ENCODE measurements at places on chromosomes 5 and 9.

GRCh38 chr9:128494108-128494745, 10.3 kb upstream of the GLE1 start:
- H3K27me3 ChIP-seq: no peaks in the 10 kb centered on the region
- H3K36me3 ChIP-seq: peaks cover 4% of the 10 kb centered on the region
- DNase-seq: peak; percentile 21
- H3K4me3 ChIP-seq: no peak overlapping the region
- no peak overlapping the region for H3K27ac ChIP-seq

DNA sequence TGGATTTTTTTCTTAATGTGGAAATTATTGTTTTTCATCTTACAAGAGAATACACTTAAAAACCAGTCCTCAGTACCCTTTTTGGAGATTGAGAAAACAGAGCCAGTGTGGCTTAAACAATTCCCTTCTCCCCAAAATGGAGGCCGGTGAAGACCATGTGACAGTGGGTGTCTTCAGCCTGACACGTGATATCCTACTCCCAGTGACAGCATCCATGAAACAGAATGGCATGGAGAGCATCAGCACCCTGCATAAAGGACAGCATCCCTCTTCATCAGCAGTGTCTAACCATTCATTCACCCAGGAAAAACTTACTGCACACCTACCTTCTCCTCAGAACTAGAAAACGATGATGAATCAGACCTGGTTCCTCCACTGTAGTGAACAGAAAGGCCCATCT, 103.4 kb upstream of the RAI14 start:
- H3K36me3 ChIP-seq: no peaks in the 10 kb centered on the region
- H3K27ac ChIP-seq: no peak overlapping the region
- no peak for DNase-seq
- peaks cover 8% of the 10 kb centered on the region for H3K4me1 ChIP-seq
- no peak overlapping the region for H3K4me3 ChIP-seq
- H3K27me3 ChIP-seq: no peaks in the 10 kb centered on the region

DNA sequence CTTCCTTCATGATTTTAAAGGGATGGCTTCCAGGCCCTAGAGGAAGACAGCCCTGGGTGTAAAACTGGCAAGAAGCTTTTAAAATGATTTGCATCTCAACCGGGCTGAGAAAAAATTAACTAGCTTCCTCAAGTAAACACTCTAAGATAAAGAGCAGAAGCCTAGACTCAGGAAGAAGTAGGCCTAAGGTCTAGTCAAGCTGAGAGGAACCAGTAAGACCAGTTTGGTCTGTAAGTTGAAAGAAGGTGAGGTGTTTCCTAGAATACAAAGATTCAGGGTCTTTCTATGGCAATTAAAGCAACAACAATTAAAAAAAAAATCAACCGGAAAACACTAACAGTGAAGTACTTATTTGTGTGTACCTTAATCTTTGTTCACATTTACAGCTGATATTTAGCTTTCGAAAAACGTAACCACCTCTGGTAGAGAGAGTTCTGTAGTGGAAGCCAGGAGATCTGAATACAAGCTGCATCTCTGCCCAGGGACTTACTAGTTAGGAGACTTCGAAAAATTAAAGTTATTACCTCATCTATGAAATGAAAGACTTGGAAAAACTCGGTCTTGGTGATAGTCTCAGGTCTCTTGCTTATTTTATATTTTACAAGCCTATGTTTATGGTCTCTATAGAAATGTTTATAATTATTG, 75.7 kb downstream of the TUSC1 start:
- DNase-seq: no peak
- no peaks in the 10 kb centered on the region for H3K27me3 ChIP-seq
- no peak overlapping the region for H3K27ac ChIP-seq
- H3K36me3 ChIP-seq: no peaks in the 10 kb centered on the region
- no peaks in the 10 kb centered on the region for H3K4me1 ChIP-seq
- H3K4me3 ChIP-seq: no peak overlapping the region

- no peak overlapping the region for H3K4me3 ChIP-seq
- no peaks in the 10 kb centered on the region for H3K27me3 ChIP-seq
- no peak overlapping the region for H3K27ac ChIP-seq
- no peaks in the 10 kb centered on the region for H3K36me3 ChIP-seq
- no peaks in the 10 kb centered on the region for H3K4me1 ChIP-seq
Observed at GRCh38 chr9:117083559-117083958, 331.3 kb downstream of the ASTN2 start.

- DNase-seq: no peak
- peaks cover 9% of the 10 kb centered on the region for H3K4me1 ChIP-seq
- no peak overlapping the region for H3K4me3 ChIP-seq
- H3K27me3 ChIP-seq: no peaks in the 10 kb centered on the region
- no peak overlapping the region for H3K27ac ChIP-seq
Observed at GRCh38 chr9:124764774-124765438, 6.2 kb downstream of the NR6A1 start.

DNA sequence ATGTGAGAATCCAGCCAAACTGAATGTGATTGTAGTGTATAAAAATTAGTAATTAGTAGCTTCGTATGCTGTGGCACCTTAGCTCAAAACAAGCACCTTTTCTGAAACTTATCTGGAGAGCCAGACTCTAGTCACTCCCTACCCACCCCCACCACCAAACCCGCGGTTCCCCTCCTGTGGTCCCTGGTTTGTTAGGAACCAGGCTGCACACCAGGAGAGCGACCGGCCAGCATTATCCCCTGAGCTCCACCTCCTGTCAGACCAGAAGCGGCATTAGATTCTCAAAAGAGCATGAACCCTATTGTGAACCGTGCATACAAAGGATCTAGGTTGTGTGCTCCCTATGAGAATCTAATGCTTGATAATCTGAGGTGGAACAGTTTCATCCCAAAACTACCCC, 498.6 kb downstream of the CHSY3 start:
- no peaks in the 10 kb centered on the region for H3K4me1 ChIP-seq
- no peak overlapping the region for H3K4me3 ChIP-seq
- no peak overlapping the region for H3K27ac ChIP-seq
- DNase-seq: no peak
- no peaks in the 10 kb centered on the region for H3K27me3 ChIP-seq
- H3K36me3 ChIP-seq: no peaks in the 10 kb centered on the region

DNA sequence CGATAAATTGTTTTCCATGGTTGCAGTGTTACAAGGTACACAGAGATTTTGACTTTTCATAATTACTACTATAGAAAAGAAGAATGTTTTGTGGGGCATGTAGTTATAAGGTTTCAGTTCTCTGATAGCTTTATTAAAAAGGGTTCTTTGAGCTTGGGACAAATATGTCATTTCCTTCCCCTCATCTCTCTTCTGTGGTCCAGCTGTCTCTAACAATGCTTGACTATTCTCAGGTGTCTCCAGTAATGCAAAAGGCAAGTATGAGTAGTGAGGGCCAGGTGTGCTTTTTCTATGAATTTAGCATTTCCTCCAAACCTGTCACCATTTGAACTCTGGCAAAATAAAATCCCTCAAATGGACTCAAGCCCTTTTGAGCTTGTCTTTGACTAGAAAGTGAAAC, 84.3 kb downstream of the SLF1 start:
- H3K4me3 ChIP-seq: no peak overlapping the region
- no peaks in the 10 kb centered on the region for H3K36me3 ChIP-seq
- peaks cover 9% of the 10 kb centered on the region for H3K4me1 ChIP-seq
- H3K27ac ChIP-seq: no peak overlapping the region

DNA sequence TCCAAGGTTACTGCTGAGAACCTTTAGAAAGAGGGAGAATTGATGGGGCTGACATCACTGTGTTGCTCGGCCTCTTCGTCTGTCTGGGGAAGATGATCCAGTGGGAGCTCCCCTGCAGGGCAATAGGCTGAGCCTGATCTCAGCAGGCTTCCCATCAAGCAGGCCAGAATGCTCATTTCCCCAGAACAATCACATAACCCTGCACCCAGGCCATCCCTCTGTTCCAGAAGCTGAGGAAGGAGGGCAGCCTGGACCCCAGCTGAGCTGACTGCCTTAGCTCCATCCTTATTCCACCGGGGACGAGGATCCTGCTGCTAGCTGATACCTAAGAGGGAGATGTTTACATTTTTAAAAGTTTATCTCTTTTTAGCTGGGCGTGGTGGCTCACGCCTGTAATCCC, 11.6 kb upstream of the CDC23 start:
- DNase-seq: no peak
- peaks cover 3% of the 10 kb centered on the region for H3K4me1 ChIP-seq
- no peaks in the 10 kb centered on the region for H3K36me3 ChIP-seq
- no peak overlapping the region for H3K27ac ChIP-seq

GRCh38 chr5:26737348-26738265, 300.8 kb downstream of the CDH9 start:
- DNase-seq: no peak
- no peaks in the 10 kb centered on the region for H3K36me3 ChIP-seq
- H3K27ac ChIP-seq: no peak overlapping the region
- H3K4me3 ChIP-seq: no peak overlapping the region

GRCh38 chr5:32027093-32027716, 146.9 kb downstream of the GOLPH3 start:
- H3K27ac ChIP-seq: no peak overlapping the region
- no peak for DNase-seq
- no peaks in the 10 kb centered on the region for H3K4me1 ChIP-seq
- H3K4me3 ChIP-seq: no peak overlapping the region
- no peaks in the 10 kb centered on the region for H3K27me3 ChIP-seq

GRCh38 chr5:151150471-151151262, 6.9 kb downstream of the ANXA6 start:
- no peak for DNase-seq
- H3K27me3 ChIP-seq: no peaks in the 10 kb centered on the region
- no peak overlapping the region for H3K27ac ChIP-seq
- no peaks in the 10 kb centered on the region for H3K4me1 ChIP-seq
- no peaks in the 10 kb centered on the region for H3K36me3 ChIP-seq
- H3K4me3 ChIP-seq: no peak overlapping the region

DNA sequence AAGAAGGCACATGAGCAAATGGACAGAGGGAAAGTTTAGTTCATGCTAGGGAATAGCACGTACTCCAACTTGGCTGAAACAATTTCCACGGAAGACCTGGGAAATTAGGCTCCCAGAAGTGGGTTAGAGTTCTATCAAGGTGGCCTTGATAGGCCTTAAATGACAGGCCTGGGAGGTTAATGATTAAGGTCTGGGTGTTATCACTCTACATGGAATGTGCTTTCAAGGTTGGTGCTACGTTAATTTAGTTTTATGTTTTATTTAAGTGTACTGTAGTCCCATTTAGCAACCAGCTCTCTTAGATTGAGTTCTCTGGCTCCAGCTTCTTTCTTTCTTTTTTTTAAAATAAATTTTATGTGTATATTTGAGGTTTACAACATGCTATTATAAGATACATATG, 121.4 kb upstream of the MEF2C start:
- no peak overlapping the region for H3K27ac ChIP-seq
- H3K36me3 ChIP-seq: no peaks in the 10 kb centered on the region
- H3K4me3 ChIP-seq: no peak overlapping the region
- no peak for DNase-seq

DNA sequence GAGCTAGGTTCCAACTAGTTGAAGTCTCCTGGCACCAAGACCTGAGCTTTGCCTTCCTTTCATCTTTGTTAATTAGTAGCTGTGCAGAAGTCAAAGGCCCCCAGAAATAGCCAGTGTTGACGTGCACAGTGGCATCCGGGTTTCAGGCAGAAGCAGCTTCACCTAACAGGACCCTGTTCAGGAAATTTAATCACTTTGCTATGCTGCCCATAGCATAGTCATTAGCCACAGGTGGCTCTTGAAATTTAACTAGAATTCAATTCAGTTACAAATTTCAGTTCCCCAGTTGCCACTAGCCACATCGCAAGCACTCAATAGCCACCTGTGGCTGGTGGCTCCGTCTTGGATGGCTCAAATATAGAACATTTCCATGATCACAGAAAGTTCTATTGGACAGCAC, 179.1 kb downstream of the GOLPH3 start:
- H3K27ac ChIP-seq: no peak overlapping the region
- H3K27me3 ChIP-seq: no peaks in the 10 kb centered on the region
- H3K36me3 ChIP-seq: no peaks in the 10 kb centered on the region
- no peaks in the 10 kb centered on the region for H3K4me1 ChIP-seq

DNA sequence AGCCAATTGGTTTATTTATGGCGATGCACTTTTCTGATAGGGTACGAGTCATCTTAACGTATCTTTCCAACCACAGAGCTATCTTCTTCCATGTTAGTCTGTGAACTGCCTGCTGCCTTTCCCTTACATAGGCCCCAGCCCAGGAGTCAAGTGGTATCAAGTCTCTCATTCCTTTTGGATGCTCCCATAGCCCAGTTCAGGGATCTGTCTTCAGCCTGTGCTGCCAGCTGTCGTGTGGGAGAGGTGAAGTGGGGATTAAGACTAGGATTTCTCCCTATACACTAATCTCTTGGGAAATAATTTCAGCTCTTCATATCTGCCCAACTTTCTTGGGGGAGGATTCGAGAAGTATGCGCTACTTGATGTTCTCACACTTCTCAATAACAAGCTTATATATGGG, 475.7 kb downstream of the EBF1 start:
- H3K27ac ChIP-seq: no peak overlapping the region
- H3K36me3 ChIP-seq: no peaks in the 10 kb centered on the region

DNA sequence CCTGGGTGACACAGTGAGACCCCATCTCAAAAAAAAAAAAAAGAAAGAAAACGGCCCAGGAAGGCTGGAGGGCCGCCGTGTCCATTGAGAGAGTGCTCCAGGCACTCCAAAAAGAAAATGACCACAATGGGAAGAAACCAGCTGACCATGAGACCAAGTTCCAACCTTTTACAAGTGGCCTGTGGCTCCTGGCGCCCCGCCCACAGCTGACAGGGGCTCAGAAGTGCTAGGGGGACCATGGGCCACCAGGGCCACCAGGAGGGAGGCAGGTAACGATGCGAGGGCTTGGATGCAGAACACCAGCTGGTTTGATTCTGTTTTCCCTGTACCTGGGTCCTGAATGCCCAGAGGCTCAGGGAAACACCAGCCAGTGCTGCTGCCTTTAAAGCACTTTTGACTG, 34.6 kb downstream of the FXN start:
- H3K4me1 ChIP-seq: no peaks in the 10 kb centered on the region
- H3K27ac ChIP-seq: no peak overlapping the region
- no peaks in the 10 kb centered on the region for H3K27me3 ChIP-seq
- no peaks in the 10 kb centered on the region for H3K36me3 ChIP-seq
- DNase-seq: no peak
- no peak overlapping the region for H3K4me3 ChIP-seq

GRCh38 chr9:70031141-70031545, 12.5 kb upstream of the MAMDC2 start:
- no peak overlapping the region for H3K4me3 ChIP-seq
- DNase-seq: no peak
- no peaks in the 10 kb centered on the region for H3K27me3 ChIP-seq
- H3K4me1 ChIP-seq: no peaks in the 10 kb centered on the region

DNA sequence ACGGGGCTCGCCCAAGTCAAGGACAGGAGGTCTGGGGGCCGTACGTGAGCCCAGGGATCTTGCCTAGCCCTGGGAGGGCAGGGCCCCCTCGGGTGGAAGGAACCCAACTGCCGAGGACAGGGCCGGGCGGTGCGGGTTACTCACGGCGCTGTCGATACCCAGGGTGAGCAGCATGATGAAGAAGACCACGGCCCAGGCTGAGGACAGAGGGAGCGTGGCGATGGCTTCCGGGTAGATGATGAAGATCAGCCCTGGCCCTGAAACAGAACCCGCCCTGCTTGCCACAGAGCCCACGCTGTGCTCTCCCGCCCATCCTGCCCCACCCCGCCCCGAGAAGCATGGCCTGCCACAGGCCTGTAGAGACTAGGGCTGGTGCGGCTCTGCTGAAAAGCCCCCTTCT, 34.1 kb downstream of the SLC6A3 start:
- no peak for DNase-seq
- no peak overlapping the region for H3K4me3 ChIP-seq
- H3K36me3 ChIP-seq: no peaks in the 10 kb centered on the region
- no peak overlapping the region for H3K27ac ChIP-seq

Data from pancreas (tissue), 10 donors.